ENCODE measurements at places on chromosomes 7 and 10. TPM values are rescaled to one million over a fixed set of nuclear protein-coding genes. Genes with fewer than 3 reads are reported as not detected.

The SLC16A12 gene
- total RNA-seq = not detected

- no peak for DNase-seq
These were observed 803 bp downstream of the RAPGEF5 start for GRCh38 chr7:22356010-22356691.

The RNF32 gene
- total RNA-seq = not detected

DNA sequence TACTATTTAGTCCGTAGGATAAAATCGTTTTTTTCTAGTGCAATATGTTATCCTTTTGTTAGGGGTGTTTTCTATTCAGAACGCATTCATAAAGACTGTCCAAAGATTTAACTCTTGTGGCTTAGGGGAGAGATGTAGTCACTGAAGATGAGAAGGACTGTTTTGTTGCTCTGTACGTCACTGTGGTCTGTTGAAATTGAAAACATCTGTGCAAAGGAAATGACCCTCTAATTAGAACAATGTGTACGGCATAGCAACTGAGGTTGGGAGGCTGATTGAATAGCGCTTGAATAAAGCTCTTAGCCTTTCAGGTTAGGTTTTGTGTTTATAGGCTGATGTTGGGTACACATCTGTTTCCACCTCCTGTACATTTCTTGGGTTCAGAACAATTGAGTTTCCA is 453.4 kb upstream of the AKR1E2 start:
- no peak for DNase-seq

- DNase-seq = no peak
These were observed 281.6 kb downstream of the HGF start for GRCh38 chr7:81488210-81488609.

DNA sequence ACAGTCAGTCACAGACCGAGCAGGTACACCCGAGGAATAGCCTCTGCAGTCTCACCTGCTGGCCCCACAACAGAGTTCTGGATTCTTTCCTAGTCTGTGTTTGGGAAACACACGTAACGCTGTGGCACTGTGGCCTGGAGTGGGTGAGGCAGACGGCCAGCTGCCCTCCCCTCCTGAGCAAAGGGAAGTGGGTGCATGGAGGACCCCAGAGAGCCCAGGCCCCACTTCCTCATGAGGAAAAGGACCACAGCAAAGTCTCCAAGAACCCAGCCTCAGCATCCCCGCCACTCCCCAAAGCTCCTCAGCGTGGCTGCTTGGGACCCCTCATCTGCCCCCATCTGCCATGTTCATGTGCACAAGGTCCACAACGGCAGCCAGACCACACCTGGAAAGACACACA is 530.2 kb downstream of the PTPRN2 start:
- DNase-seq = no peak

GRCh38 chr7:132771301-132771730 is 195.0 kb upstream of the PLXNA4 start:
- no peak for DNase-seq

All from activated naive CD4-positive, alpha-beta T cell treated with anti-CD3 and anti-CD28 coated beads, Interleukin-2, amount 50 U/mL, for 72 hours (primary cell).